ENCODE measurements at places on chromosomes 3 and 15. TPM values are rescaled to one million over a fixed set of nuclear protein-coding genes. Genes with fewer than 3 reads are reported as not detected.

Gene LRRC15
- total RNA-seq = 0.79 TPM

DNA sequence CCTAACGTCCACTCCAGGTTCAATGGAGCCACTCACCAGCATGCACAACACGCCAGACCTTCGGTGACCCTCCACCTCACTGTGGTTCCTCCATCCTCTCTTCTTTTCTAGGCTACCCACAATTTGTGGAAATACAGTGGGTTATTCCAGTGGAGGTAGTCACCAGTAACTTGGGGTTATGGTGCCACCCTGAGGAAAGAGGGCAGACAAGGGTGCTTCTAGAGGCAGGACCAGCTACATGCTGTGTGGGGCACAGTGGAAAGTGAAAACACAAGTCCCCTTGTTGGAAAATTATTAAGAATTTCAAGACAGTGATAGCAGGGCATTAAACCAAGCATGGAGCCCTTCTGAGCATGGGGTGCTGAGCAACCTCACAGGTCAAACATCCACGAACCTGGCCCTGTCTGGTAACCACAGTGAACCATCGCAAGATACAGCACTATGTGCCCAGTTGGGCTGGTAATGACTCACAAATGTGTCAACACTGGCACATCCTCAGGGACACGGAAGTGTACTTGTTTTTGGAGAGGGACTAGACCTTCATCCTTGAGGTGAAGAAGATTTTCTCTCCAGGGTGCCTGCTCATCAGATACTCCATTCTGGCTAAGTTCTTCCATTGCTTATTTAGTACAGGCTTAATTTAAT is 166.7 kb downstream of the STT3B start:
- peaks cover 5% of the 10 kb centered on the region for H3K4me1 ChIP-seq
- H3K36me3 ChIP-seq = no peaks in the 10 kb centered on the region
- DNase-seq = no peak

- no peak overlapping the region for H3K4me3 ChIP-seq
- H3K36me3 ChIP-seq = peaks cover 53% of the 10 kb centered on the region
- no peaks in the 10 kb centered on the region for H3K27me3 ChIP-seq
- no peak overlapping the region for H3K27ac ChIP-seq
Observed at GRCh38 chr15:44584162-44584749, 47.3 kb downstream of the EIF3J start.

GRCh38 chr15:65081758-65082157 is 5.2 kb downstream of the KBTBD13 start:
- no peaks in the 10 kb centered on the region for H3K36me3 ChIP-seq
- peaks cover 38% of the 10 kb centered on the region for H3K4me1 ChIP-seq
- H3K27me3 ChIP-seq = no peaks in the 10 kb centered on the region

DNA sequence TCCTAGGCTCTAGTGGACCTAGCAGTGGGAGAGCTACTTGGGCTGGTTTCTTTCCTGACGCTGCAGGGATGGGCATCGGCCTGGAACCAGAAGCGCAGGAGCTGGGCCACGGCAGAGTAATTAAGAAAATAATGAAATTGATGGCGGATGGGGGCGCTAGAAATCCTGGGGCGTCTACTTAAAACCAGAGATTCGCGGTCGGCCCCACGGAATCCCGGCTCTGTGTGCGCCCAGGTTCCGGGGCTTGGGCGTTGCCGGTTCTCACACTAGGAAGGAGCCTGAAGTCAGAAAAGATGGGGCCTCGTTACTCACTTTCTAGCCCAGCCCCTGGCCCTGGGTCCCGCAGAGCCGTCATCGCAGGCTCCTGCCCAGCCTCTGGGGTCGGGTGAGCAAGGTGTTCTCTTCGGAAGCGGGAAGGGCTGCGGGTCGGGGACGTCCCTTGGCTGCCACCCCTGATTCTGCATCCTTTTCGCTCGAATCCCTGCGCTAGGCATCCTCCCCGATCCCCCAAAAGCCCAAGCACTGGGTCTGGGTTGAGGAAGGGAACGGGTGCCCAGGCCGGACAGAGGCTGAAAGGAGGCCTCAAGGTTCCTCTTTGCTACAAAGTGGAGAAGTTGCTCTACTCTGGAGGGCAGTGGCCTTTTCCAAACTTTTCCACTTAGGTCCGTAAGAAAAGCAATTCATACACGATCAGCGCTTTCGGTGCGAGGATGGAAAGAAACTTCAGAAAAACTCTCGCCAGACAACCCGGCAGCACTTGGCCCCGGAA is 6.1 kb downstream of the SOX14 start:
- H3K27ac ChIP-seq = no peak overlapping the region
- H3K27me3 ChIP-seq = peaks cover 48% of the 10 kb centered on the region
- peaks cover 30% of the 10 kb centered on the region for H3K4me1 ChIP-seq
- H3K4me3 ChIP-seq = no peak overlapping the region

DNA sequence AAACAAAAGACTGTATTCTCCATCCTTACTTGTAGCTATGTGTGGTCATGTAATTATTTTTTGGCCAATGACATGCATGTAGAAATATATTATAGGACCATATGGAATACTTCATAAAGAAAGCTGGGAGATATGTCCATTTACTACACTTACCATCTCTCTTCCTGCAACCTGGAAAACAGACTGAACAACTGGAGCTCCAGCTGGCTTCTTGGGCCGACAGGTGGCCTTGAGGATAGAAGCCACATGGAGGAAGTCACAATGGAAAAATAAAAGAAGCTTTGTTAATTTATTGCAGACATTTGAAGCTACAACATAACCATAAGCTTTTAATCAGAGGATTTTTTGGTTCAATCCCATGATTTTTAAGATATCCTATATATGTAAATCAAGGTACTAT is 167.9 kb upstream of the CBLB start:
- no peak overlapping the region for H3K27ac ChIP-seq
- no peaks in the 10 kb centered on the region for H3K36me3 ChIP-seq
- no peaks in the 10 kb centered on the region for H3K4me1 ChIP-seq
- no peaks in the 10 kb centered on the region for H3K27me3 ChIP-seq
- H3K4me3 ChIP-seq = no peak overlapping the region

DNA sequence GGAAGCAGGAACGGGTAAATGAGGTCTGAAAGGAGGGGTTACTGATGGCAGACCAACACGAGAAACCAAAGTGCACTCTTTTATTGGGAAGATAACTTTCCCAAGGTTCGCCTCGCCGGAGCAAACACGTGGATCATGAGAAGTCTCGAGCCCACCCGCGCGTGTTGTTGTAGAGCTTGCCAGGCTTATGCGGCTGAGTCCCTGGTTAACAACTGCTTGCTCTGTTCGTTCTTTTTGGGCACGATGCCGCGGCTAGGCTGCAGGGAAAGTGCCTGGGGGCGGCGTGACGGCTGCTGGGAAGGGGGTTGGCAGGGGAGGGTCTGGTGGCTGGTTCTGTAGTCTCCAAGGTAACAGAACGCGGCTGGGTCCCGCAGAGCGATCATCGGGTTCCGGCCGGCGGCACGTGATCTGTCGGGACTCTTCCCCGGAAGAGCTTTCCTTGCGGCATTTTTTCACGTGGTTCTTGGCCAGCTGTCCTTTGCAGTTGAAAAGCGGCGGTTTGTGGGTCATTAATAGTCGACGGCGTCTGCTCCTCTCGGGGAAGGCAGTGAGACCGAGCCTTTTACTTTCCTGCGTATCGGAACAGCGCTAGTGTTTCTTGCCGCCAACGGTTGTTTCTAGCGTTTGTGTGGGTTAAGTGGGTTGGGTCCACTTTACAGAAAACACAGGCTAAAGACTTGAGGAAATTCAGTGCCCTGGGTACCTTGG is 1.5 kb downstream of the MGA start:
- H3K4me3 ChIP-seq = peak overlapping the region; percentile 16
- no peaks in the 10 kb centered on the region for H3K27me3 ChIP-seq
- peak; percentile 82 for DNase-seq
- peaks cover 16% of the 10 kb centered on the region for H3K4me1 ChIP-seq
- no peak overlapping the region for H3K27ac ChIP-seq

DNA sequence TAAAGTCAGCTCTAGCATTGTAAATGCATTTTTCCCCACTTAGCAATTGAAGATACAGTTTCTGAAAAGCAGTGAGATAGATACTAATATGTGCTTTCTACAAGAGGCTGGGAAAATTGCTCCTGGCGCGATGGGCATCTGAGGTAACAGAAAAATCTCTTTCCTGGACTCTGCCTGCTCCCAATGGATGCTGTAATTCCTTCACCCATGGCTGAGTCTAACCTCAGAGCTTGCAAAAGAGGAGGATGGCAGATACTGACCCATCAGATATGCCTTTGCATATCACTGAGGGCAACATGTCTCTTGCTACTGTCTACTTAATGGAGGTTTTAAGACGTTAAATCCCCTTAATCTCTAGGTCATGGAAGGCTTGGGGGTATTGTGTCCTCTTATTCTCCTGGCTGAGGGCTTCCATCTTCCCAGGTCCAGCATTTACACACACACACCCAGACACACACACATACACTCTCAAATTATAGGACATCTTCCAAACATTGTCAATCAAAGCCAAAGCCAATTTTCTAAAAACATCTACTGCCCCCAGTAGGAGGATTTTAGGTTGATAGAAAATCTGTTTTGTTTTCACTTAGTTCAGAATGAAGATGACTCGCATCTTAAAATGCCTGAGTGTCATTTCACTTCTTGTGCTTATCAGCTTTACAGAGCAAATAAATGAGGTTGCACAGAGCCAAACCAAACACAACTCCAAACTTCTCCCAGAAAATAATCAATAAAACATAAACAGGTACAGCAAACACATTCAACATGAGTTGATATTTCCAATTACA is 2.4 kb downstream of the TRPM1 start:
- H3K4me1 ChIP-seq = peaks cover 12% of the 10 kb centered on the region
- H3K27ac ChIP-seq = no peak overlapping the region
- no peak overlapping the region for H3K4me3 ChIP-seq
- no peak for DNase-seq
- H3K27me3 ChIP-seq = no peaks in the 10 kb centered on the region

Gene RFX7
- 11.3 TPM for total RNA-seq

Gene ACP3
- total RNA-seq = 8.0 TPM

Gene DET1
- total RNA-seq = 10.4 TPM

- H3K4me1 ChIP-seq = peaks cover 24% of the 10 kb centered on the region
- no peaks in the 10 kb centered on the region for H3K27me3 ChIP-seq
- no peak overlapping the region for H3K4me3 ChIP-seq
- H3K27ac ChIP-seq = no peak overlapping the region
Observed at GRCh38 chr15:89101302-89102193, 13.3 kb downstream of the ABHD2 start.

DNA sequence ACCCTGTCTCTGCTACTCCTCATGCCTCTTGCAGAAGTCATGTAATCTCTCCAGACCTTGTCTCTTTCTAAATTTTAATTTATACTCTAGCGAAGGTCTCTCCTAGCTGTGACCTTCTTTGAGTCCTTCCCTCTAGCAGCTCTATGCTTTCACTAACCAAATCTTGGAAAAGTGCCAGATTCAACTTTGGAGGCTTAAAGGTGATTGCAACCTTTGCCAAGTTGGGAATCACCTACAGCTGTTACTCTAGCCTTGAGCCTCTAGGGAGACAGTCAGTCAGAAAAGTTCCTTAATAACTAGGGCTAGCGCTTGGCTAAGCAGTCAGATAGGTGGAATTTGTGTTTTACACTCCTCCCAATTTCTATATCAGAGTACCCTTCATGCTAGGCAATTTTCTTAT is 46.1 kb upstream of the ABI3BP start:
- no peak overlapping the region for H3K4me3 ChIP-seq
- no peaks in the 10 kb centered on the region for H3K36me3 ChIP-seq
- H3K27me3 ChIP-seq = no peaks in the 10 kb centered on the region

Gene MST1R
- total RNA-seq = 1.7 TPM

Gene PPIB
- 1,046 TPM for total RNA-seq

DNA sequence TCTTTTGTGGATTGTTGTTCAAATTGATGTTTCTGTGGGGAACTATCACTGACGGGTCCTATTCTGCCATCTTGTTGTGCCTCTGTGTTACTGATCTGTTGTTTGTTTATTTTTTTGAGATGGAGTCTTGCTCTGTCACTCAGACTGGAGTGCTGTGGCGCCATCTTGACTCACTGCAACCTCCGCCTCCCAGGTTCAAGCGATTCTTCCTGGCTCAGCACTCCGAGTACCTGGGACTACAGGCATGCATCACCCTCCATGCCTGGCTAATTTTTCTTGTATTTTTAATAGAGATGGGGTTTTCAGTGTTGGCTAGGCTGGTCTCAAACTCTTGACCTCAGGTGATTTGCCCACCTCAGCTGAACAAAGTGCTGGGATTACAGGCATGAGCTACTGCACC is 31.6 kb downstream of the CDAN1 start:
- DNase-seq = no peak
- no peak overlapping the region for H3K27ac ChIP-seq
- no peaks in the 10 kb centered on the region for H3K4me1 ChIP-seq
- no peaks in the 10 kb centered on the region for H3K27me3 ChIP-seq

DNA sequence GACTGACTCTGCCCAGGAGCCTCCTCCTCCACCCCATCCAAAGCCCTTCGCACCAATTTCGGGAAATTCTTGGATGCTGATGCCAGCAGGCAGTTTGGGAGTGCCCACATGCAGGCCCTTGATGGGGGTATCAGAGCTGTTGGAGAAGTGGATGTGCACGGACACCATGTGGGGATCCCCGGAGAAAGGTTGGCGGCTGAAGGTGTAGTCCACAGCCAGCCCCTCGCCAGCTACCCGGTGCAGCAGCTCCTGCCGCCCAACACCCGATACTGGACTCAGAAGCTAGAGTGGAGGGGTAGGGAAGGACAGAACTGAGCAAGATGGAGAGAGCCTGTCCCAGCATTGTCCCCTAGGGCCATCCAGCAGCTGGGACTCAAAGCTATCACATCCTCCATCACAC is 15.5 kb upstream of the CPEB1 start:
- no peaks in the 10 kb centered on the region for H3K4me1 ChIP-seq
- DNase-seq = no peak
- H3K36me3 ChIP-seq = no peaks in the 10 kb centered on the region
- H3K27ac ChIP-seq = no peak overlapping the region
- no peak overlapping the region for H3K4me3 ChIP-seq
- H3K27me3 ChIP-seq = no peaks in the 10 kb centered on the region

Gene TERC
- total RNA-seq = 174 TPM

DNA sequence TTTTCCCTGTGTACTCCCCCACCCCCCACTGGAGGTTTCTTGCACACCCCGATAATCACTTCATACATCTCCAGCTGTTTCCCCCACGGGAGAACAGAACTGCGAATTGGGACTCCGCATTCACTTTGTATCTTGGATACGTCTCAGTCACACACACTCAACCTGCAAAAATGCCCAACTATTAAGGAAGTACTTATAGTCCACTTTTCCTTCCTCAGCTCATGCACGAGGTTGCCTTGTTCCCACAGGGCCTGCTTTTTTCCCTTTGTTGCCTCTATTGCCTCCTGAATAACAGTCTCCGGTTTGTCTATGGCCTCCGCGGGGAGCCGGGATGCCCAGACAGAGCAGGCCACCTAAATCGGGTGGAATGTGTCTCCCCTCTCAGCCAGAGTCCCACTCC is 282.3 kb downstream of the PYDC2 start:
- H3K36me3 ChIP-seq = no peaks in the 10 kb centered on the region
- DNase-seq = no peak
- H3K4me3 ChIP-seq = no peak overlapping the region
- H3K4me1 ChIP-seq = no peaks in the 10 kb centered on the region
- no peaks in the 10 kb centered on the region for H3K27me3 ChIP-seq
- no peak overlapping the region for H3K27ac ChIP-seq

Gene DNAH12
- 0.98 TPM for total RNA-seq

GRCh38 chr3:9793161-9793781 is 389 bp downstream of the ARPC4 start:
- H3K27ac ChIP-seq = peak overlapping the region; percentile 98
- peaks cover 14% of the 10 kb centered on the region for H3K36me3 ChIP-seq
- H3K4me3 ChIP-seq = peak overlapping the region; percentile 64
- peaks cover 12% of the 10 kb centered on the region for H3K4me1 ChIP-seq

Data from thyroid gland (tissue), 4 donors.